H1 (cell line): ENCODE measurements at places on chromosomes 5 and 9. TPM values are rescaled to one million over a fixed set of nuclear protein-coding genes. Genes with fewer than 3 reads are reported as not detected.

SIMC1 gene
- 16.6 and 21.2 TPM in 2 replicates for total RNA-seq

DNA sequence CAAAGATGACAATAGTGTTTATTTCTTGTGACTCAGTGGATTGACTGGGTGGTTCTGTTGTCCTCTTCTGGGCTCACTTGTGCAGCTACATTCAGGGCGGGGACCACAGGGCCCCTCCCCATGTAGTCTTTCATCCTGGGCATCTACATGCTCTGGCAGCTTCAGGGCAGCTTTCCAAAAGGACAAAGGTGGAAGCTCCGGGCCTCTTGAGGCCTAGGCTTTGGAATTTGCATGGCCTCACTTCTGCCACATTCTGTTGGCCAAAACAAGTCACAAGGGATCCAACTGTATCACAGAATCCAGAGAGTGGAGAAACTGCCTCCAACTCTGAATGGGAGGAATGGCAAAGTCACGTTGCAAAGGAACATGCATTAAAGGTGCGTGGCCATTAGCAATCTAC lies 64.3 kb downstream of the ARHGAP26 start:
- no peak for DNase-seq
- H3K27ac ChIP-seq = no peak overlapping the region
- H3K4me3 ChIP-seq = no peak overlapping the region

- H3K4me3 ChIP-seq = no peak overlapping the region
- H3K36me3 ChIP-seq = no peaks in the 10 kb centered on the region
- no peak overlapping the region for H3K27ac ChIP-seq
- H3K4me1 ChIP-seq = no peaks in the 10 kb centered on the region
- no peak for DNase-seq
- no peaks in the 10 kb centered on the region for H3K27me3 ChIP-seq
Observed at GRCh38 chr5:112289465-112289864, 129.6 kb downstream of the EPB41L4A start.

DNA sequence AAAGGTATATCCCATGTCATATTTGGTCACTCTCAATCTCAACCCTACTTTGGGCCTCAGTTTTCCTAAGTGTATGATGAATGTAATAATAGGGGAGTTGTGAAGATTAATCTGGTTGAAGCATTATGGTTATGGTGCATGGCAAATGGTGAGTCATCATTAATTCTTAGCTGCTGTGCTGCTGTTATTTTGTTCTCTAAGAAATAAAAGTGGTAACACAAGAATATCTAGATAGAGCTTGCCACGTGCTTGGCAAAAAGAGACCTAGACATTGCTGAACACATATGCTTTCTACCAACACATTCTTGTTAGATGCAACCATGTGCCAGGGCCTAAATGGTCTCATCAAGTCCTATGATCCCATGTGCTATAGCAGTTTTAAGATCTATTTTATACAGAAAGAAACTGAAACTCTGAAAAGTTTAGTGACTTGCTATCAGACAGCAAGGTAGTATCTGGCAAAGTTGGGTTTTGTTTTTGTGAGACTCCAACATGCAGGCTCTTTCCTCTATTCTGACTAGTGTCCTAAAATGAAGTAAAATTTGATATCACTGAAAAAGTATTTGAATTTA lies 699.9 kb upstream of the MEF2C start:
- H3K36me3 ChIP-seq = no peaks in the 10 kb centered on the region
- no peaks in the 10 kb centered on the region for H3K27me3 ChIP-seq
- no peak for DNase-seq

PRDM9 gene
- total RNA-seq = not detected in 2 replicates

DNA sequence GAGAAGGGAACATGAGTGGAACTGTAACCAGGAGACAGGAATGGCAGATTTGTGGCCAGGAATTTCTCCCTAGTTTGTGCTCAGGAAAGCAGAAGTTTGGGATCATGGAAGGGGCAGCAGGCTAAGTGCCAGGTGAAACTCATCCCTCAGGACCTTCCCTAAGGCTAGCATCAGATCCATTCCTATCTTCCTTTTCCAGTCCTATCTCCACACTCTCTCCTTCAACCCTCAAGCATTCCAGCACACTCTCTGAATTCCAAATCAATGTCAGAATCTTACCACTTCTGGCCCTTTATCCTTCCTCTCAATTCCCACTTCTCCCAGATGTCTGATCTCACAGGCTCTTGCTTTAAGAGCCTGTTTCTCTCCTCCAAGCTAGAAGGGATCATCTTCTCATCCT lies 53.2 kb upstream of the GRIA1 start:
- no peak overlapping the region for H3K4me3 ChIP-seq
- H3K36me3 ChIP-seq = no peaks in the 10 kb centered on the region
- no peaks in the 10 kb centered on the region for H3K27me3 ChIP-seq
- DNase-seq = no peak
- H3K27ac ChIP-seq = no peak overlapping the region
- no peaks in the 10 kb centered on the region for H3K4me1 ChIP-seq

- H3K27me3 ChIP-seq = no peaks in the 10 kb centered on the region
- no peak overlapping the region for H3K27ac ChIP-seq
- no peaks in the 10 kb centered on the region for H3K4me1 ChIP-seq
- no peak for DNase-seq
- no peak overlapping the region for H3K4me3 ChIP-seq
- H3K36me3 ChIP-seq = peaks cover 18% of the 10 kb centered on the region
Observed at GRCh38 chr5:157290981-157291711, 25.2 kb downstream of the CYFIP2 start.

- no peaks in the 10 kb centered on the region for H3K36me3 ChIP-seq
- no peak overlapping the region for H3K27ac ChIP-seq
- DNase-seq = no peak
- H3K27me3 ChIP-seq = no peaks in the 10 kb centered on the region
Observed at GRCh38 chr5:57843059-57843367, 360.4 kb upstream of the ACTBL2 start.

HTR1A gene
- 3.8 and 4.7 TPM in 2 replicates for total RNA-seq

DNA sequence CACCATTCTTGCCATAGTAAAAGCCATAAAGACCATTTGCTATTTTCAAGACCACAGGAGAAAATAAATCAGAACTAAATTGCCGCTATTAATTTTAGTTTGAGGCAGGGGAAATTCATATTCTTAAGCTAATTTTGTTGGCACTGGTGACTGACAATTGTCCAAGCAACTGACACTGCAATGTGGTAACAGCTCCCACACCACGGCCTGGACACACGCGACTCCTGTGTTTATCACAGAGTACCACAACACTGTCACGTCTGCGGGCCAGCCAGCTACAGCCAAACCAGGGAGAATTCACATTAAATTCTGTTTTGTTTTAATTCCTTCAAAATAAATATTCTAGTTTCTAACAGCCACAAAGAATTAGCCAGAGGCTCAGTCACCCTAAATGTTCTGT lies 481.9 kb downstream of the CTNND2 start:
- H3K36me3 ChIP-seq = no peaks in the 10 kb centered on the region
- H3K27ac ChIP-seq = no peak overlapping the region
- no peaks in the 10 kb centered on the region for H3K4me1 ChIP-seq
- H3K27me3 ChIP-seq = no peaks in the 10 kb centered on the region
- DNase-seq = no peak

DNA sequence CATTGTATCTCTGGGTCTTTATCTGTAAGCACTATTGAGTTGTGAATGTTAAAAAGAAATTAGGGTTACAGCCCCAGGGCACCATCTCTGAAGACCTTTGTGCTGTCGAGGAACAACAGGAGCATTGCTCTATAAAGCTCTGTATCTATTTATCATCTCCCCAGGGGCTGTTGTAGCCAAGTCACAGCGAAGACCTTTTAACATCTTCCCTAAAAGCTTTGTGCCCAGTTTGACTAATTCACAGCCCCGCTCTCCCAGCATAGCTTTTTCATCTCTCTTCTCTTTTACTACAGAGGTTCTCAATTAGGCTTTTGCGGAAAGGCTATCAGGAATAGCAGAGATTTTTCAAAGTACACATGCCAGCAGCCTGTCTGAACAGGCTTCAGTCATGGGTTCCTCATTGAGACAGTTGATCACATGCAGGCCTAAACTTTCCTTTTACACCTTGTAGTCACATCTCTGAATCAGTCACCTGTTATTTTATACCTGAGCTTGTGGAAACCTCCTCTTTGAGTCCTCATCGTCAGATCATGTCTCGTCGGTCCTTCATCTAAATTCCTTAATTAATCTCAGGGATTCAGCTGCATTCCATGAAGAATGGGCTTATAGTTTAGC lies 140.5 kb downstream of the NPR3 start:
- H3K4me3 ChIP-seq = no peak overlapping the region
- no peak for DNase-seq
- H3K4me1 ChIP-seq = no peaks in the 10 kb centered on the region
- H3K27me3 ChIP-seq = no peaks in the 10 kb centered on the region; the same call in 1 of the 2 replicates
- H3K36me3 ChIP-seq = no peaks in the 10 kb centered on the region

NUTM2G gene
- total RNA-seq = 0.25 TPM in 1 of 2 replicates, not detected in the other

DNA sequence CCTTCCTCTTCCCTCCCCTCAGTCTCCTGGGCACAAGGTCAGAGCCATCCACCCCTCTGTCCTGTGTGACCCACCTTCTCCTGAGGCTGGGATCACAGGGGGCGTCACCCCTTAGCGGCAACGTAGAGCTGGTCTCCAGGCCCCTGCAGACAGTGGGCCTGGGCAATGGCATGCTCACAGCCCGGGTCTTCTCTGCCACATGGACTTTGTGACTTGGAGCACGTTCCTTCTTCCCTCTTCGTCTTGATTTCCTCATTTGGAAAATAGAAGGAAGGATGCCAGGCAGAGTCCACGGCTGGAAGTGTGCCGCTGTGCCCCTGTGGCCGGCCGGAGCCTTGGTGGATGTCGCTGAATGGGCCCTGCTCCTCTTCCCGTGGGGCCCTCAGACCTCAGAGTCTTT lies 10.0 kb downstream of the RXRA start:
- no peaks in the 10 kb centered on the region for H3K4me1 ChIP-seq
- no peaks in the 10 kb centered on the region for H3K27me3 ChIP-seq
- H3K4me3 ChIP-seq = no peak overlapping the region
- no peaks in the 10 kb centered on the region for H3K36me3 ChIP-seq
- H3K27ac ChIP-seq = no peak overlapping the region
- DNase-seq = no peak

DNA sequence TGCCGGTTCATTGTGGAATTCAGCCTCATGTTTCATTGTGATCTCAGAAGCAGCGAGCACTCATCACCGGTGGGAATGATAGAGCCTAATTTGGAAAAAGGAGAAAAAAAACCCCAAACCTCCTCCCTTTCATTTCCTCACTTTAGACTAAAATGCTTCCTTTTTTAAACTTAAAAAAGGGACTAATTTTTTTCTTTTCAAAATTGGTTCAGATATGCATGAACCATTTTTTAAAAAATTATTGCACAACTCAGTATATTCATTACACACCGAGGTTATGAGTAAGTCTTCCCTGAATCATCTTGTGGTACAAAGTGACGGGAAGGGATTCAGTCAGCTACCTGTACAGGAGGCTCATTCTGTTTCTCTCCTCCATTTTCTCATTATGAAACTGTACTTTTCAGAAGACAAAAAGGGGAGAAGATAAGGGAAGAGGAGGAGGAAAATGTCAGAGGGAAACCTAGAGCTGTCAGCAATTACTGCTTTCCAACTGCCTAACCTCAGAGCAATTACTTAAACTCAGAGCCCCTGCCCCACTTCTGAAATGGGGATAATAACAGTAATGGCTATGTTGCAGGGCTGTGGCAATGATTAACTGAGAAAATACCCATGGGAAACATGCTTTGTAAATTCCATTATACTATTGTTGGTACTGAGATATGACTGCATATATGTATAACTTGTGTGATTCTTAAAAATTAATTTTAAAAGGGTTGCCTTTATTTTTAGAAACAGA lies 24.0 kb downstream of the GALNT10 start:
- no peak overlapping the region for H3K4me3 ChIP-seq
- no peaks in the 10 kb centered on the region for H3K36me3 ChIP-seq
- H3K4me1 ChIP-seq = peaks cover 10% of the 10 kb centered on the region
- no peak for DNase-seq

GRCh38 chr9:127388037-127388855 lies 8.7 kb upstream of the SLC2A8 start:
- H3K4me3 ChIP-seq = no peak overlapping the region
- no peak for DNase-seq
- no peaks in the 10 kb centered on the region for H3K27me3 ChIP-seq
- H3K4me1 ChIP-seq = peaks cover 2% of the 10 kb centered on the region; the same call in 1 of the 2 replicates
- no peaks in the 10 kb centered on the region for H3K36me3 ChIP-seq

NFIB gene
- 11.6 and 13.1 TPM in 2 replicates for total RNA-seq

IRX2 gene
- total RNA-seq = 40.4 and 47.5 TPM in 2 replicates

GRCh38 chr9:2691212-2691611 lies 26.1 kb upstream of the KCNV2 start:
- no peaks in the 10 kb centered on the region for H3K27me3 ChIP-seq
- no peak overlapping the region for H3K4me3 ChIP-seq
- no peaks in the 10 kb centered on the region; the same call in 1 of the 2 replicates for H3K4me1 ChIP-seq
- no peaks in the 10 kb centered on the region for H3K36me3 ChIP-seq
- no peak for DNase-seq

GLRA1 gene
- not detected in 2 replicates for total RNA-seq

DNA sequence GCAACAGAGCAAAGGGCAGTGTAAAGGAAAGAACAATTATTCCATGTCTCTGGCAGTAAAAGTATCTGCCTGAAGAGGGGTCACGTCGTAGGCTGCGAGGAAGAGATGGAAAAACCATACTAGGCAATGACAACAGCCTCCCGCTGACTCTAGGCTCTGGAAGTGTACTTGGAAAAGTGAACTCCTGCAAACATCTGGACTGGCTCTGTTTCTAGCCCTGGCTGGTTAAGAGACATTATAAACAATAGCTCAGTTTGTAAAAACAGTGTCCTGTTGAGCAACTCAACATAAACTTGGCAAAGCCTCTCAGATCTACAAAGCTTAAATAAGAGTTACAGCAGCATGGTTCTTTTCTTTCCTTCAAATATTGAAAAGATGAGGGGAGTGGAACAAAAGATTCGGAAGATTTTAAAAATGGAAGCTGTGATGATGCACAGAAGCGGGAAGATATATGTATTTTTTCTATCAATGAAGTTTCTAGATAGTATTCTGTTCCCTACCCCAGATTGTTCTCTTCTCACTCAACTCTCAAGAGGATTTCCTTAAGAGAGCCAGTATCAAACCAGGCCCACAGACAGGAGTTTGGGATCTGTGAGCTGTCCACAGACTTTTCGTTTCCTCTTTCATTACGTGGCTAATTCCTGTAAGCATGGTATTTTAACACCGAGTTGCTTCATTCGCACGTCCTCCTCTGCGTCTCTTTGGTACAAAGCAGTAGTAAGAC lies 79.4 kb downstream of the SPTLC1 start:
- no peak overlapping the region for H3K27ac ChIP-seq
- peaks cover 42% of the 10 kb centered on the region for H3K36me3 ChIP-seq
- no peak for DNase-seq
- H3K4me1 ChIP-seq = no peaks in the 10 kb centered on the region

SHOC1 gene
- total RNA-seq = not detected in 2 replicates

- H3K27me3 ChIP-seq = no peaks in the 10 kb centered on the region
- H3K4me3 ChIP-seq = no peak overlapping the region
- no peaks in the 10 kb centered on the region for H3K36me3 ChIP-seq
- no peak overlapping the region for H3K27ac ChIP-seq
- no peak for DNase-seq
- peaks cover 7% of the 10 kb centered on the region for H3K4me1 ChIP-seq
Observed at GRCh38 chr5:60703944-60704343, 4.0 kb upstream of the DEPDC1B start.
